ENCODE measurements at places on chromosomes 1 and 21.

- no peak for DNase-seq
Measured at GRCh38 chr21:39107739-39108138, 75.5 kb downstream of the PSMG1 start.

DNA sequence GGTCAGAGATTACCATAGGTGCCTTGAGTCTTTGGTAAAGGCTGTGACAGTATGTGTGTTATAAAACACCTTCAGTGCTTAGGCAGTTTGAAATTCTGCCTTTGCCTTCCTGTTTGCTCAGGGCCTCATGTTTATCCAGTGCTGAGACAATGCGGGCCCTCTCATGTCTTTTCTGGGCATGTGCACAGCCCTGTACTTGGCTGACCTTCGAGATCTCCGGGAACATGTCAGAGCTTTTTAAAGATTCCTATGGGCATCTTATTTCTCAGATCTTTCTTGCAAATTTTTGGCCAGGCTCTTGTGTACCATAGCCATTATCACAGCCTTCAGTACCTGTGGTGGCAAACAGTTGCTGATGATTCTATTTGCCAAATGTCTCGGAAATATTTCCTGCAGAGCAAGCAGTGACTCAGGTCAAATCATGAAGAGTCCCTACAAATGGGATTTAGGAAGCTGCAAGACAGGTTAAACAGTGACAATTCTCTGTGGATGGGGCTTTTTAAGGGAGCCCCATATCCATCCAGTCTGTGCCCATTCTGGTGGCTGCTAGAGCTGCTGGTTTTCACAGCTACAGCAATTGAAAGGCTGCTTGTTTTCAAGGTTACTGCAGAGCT is 42.1 kb downstream of the HOOK1 start:
- DNase-seq, result no peak

GRCh38 chr1:113129529-113130185 is 56.7 kb downstream of the LRIG2 start:
- DNase-seq, result no peak

DNA sequence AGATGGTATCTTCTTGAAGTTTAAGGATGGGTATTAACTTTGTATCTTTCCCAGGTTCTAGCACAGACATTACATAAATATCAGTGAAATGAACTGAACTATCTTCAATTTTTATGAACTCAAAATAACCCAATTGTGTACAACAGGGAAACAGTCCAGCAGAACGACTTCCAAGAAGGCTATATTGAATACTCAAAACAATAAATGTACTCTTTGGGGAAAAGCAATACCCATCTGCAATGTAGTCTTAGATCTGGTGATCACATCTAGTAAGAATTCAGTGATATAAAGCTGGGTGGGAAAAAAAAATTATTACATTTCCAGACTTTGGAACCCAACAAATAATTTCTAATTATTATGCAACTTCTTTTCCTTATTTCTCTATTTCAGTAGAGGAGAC is 33.1 kb upstream of the GORAB start:
- no peak for DNase-seq

DNA sequence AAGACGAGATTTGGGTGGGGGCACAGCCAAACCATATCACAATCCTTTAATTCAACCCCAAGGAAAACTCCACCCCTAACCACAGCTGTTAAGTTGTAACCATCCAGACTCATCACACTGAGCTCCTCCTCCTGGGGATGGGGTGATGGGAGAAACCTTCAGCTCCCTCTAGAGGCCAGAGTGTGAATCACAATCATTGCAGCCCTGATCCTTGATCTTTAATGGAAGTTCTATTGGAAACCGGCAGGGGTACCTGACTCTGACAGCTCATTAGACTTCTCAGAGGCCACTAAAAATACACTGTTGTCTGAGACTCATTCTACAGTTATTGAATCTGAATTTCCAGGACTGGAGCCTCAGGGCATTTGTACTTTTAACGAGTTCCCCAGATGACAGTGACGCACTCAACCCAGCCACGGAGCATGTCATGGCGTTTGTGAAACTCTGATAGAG is 127.2 kb downstream of the IGSF21 start:
- DNase-seq, result no peak

- no peak for DNase-seq
Measured at GRCh38 chr21:41653243-41653953, 113.5 kb downstream of the RIPK4 start.

DNA sequence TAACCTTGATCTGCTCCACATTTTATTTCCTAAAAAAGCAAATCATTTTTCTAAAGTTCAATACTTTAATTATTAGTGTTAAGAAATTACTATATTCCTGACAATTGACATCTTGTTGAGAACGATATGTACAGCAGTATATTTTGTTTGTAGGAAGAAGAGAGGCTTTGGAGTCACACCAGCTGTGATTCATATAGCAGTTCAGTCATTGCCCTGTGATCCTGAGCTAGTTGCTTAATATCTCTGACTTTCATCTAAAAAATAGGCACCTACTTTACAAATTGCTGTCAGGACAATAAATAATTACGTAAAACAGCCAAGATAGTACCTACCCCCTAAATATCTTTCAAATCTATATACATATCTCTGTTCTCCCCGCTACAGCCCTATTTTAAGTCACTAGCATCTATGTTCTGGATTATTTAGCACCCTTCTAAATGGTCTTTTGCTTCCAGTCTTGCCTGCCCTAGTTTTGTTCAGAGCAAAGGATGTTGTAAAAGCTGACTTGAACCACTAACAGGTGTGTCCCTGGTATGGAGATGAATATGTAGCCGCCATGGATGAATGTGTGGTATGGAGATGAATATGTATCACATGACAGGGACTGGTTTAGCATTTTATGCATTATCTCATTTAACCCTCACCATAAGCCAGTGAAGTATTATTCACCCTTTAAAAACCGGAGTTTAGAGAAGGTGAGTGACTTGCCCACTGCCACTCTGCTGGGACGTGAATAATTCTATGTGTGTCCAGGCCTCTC is 42.2 kb downstream of the RNF220 start:
- DNase-seq, result no peak

- DNase-seq, result no peak
Measured at GRCh38 chr1:25569597-25570396, 26.4 kb downstream of the LDLRAP1 start.

DNA sequence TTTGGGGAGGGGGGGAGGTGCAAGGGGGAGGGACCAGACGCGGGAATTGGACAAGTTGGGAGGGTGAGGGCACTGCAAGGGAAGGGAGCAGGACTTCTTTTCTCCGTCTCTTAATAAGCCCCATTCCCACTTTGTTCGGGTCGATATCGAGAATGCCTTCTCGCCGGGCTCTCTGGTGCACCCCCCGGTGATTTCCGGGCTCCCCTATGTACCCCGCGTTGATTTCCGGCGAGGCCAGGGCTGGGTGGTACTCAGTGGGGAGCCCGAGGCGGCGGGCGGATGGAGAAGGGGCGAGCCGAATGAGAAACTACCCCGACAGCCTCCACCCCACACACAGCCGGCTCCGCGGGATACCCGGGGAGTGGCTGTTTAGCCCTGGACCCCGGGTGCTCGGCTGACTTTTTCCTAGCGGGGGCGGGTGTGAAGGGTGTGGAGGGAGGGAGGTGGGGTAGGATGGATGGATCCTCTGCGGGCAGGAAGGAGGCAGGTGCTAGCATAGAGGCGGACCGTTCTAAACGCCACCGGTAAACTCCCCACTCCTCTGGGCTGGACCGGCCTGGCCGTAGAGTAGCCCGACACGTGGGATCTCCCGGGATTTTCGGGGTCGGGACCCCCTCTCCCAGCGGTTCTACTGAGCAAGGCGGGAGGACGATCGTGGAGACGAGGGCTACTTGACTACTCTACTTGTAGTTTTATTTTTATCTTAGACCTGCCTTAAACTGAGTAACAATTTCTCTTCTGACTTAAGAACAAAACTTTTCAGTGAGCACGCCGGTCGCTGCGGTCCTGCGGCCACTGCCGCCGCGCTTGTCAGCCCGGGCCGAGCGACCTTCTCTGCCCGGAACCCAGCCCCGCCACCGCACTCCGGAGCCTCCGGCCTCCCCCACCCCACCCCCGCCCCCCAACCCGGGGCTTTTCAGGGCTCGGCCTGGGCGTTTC is 1.0 kb downstream of the RNF220 start:
- DNase-seq, result no peak

DNA sequence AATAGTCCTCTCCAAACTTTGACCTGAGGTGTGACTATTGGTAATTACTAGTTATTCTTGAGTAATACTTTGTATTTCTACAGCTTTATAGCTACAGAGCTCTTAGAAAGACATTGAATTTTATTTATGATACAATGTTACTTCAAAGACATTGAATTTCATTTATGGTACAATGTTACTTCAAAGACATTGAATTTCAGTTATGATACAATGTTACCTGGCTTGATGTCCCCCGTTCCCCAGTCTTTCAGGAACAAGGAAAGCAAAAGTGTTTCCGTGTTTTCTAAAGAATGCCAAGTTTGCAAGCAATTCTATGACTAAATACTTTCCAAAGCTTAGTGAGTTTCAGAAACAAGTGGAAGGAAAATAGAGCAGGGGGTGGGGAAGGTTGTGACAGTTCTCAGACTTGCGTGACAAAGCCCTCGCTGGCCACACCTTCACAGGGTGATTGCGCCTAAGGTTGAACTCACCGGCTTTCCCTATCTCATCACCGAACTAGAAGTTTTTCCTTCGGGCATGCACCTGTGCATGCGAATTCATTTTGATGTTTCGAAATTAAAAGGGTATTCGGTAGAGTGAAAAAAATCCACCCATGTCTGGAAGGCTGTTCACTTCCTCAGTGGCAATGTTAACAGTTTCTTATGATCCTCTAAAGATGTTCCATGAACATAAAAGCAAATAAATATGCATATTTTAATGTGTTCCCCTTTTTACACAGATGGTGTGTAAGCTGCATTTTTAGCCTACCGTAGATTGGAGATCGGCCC is 909 bp upstream of the PAXBP1 start:
- DNase-seq, result no peak

Data from AG09319 (cell line).